GF-D8 (cell line): ENCODE measurements at places on chromosomes 1 and 21.

- no peak for DNase-seq
Observed at GRCh38 chr1:207935166-207935583, 24.2 kb upstream of the CD34 start.

- DNase-seq, result no peak
Observed at GRCh38 chr21:22791986-22792560, 1793.9 kb downstream of the NCAM2 start.

DNA sequence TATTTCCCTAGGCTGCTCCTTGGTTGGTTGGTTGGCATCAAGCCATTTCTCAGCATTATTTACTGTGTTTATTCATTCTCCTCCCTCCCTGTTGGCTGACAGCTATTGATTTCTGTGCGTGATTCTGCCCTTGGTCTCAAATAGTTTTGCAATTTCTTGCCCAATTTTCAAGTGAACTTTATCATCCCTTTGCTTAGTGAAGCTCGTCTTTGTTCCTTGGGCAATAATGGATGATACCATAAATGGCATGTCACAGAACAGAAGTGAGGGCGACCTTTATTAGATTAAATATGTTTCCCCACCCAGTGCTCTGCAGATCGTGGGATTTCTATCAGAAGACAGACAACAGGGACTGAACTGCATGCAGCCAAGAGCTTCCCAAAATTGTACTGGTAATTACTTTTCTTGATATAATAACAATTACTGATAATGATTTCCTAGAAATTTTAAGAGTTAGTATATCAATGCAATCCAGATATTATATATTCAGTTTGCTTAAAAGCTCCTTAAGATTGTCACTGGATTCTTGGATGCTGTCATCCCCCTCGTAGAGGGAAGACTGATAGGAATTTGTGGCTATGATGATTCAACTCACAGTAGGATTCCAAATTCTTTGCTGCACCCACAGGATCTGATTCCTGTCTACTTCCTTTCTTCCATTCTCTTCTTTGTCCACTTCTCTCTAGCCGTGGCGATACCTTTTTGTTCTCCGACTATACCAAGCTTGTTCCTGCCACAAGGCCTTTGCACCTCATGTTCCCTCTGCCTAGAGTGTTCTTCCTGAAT is 122.1 kb upstream of the KAZN start:
- DNase-seq, result no peak

DNA sequence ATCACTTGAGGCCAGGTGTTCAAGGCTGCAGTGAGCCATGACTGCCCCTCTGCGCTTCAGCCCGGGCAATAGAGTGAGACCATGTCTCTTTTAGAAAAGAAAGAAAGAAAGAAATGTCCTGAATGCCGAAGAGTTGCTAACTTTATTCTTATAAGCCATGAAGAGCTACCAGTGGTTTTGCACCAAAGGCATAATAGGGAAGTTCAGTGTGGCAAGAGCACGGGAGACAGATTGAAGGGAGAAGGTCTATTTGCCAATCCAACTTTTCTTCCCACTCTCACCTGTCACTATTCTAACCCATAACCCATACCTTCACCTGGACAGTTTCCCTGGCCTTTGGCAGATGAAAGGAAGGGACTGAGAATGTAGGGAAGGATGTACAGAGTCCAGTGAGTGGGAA is 4.4 kb upstream of the PEA15 start:
- DNase-seq, result no peak

GRCh38 chr1:78052685-78053405 is 7.1 kb downstream of the GIPC2 start:
- no peak for DNase-seq

- DNase-seq, result peak; percentile 47
Observed at GRCh38 chr1:184158896-184159681, 107.6 kb downstream of the TSEN15 start.

GRCh38 chr1:2073382-2074230 is 23.4 kb downstream of the PRKCZ start:
- DNase-seq, result no peak

DNA sequence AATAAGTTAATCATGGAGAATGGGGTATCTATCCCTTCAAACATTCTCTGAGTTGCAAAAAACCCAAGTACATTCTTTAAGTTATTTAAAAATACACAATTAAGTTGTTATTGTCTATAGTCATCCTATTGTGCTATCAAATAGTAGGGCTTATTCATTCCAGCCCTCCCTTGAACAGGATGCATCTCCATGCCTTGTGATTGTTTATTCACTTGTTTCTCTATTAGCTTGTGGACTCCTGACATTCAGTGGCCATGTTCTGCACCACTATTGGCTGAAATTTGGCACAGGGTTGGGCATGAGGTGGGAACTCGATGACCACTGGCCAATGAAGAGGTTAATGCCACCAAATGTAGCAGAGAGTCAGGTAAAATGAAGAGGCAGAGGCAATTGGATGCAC is 272.8 kb downstream of the TNR start:
- no peak for DNase-seq

DNA sequence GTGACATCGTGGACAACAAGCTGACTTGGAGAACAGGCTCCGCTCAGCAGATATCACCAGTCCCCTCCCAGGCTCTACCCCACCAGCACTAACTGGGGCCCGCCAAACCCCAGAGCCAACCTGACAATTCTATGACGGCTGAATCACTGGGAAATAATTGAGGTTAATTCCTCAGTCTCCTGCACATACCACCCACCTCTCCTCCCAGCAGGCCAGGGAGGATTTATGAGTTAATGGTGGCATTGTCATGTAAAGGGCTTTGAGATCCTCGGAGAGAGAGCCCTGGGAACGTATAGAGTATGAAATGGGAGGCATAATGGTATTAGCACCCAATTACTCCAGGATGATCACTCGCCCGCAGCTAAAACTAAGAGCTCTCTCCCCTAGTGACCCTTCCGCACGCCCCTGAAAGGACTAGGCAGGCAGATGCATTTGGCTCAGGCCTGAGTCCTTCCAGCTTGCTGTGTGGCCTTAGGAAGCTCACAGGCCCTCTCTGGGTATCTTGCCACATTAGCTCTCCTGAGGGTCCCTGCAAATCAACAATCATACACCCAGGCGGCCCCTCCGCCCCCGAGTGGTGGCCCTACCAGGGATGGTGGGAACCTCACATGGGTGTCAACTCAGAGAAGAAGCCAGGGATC is 27.3 kb upstream of the PAX7 start:
- no peak for DNase-seq

GRCh38 chr1:201538612-201539551 is at the start of gene NAV1:
NAV1 (plus strand) TSS chr1:201539127; CDS start chr1:201622885, 83,758 bp downstream.
- DNase-seq, result peak; percentile 67

- DNase-seq, result no peak
Observed at GRCh38 chr1:199512037-199512710, 515.3 kb upstream of the NR5A2 start.

- DNase-seq, result no peak
Observed at GRCh38 chr1:229694053-229694693, 68.1 kb downstream of the URB2 start.

GRCh38 chr1:31725777-31726535 is 22.1 kb upstream of the COL16A1 start:
- DNase-seq, result no peak

- no peak for DNase-seq
Observed at GRCh38 chr1:40384413-40384762, 10.9 kb downstream of the SMAP2 start.

- no peak for DNase-seq
Observed at GRCh38 chr1:88296642-88297041, 387.4 kb upstream of the PKN2 start.

DNA sequence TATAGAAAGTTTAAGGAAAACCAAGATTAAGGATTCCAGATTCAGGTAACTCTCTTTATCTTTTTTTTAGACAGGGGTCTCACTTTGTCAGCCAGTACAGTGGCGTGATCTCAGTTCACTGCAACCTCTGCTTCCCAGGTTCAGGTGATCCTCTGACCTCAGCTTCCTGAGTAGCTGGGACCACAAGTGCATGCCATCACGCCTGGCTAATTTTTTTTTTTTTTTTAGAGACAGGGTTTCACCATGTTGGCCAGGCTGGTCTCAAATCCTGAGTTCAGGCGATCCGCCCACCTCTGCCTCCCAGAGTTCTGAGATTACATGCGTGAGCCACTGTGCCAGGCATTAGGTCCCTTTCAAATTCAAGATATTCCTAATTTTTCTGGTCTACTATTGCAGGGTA is 15.9 kb downstream of the LZIC start:
- DNase-seq, result no peak
